ENCODE measurements at places on chromosomes 3 and 15. TPM values are rescaled to one million over a fixed set of nuclear protein-coding genes. Genes with fewer than 3 reads are reported as not detected.

Gene SLC9C1
- 0.72 TPM for total RNA-seq

Gene GOLGA6B
- not detected for total RNA-seq

Gene REC114
- not detected for total RNA-seq

Gene CPNE9
- not detected for total RNA-seq

Gene KNG1
- total RNA-seq, result 0.09 TPM

GRCh38 chr15:69668039-69668705, 215.6 kb downstream of the RPLP1 start:
- DNase-seq, result no peak

DNA sequence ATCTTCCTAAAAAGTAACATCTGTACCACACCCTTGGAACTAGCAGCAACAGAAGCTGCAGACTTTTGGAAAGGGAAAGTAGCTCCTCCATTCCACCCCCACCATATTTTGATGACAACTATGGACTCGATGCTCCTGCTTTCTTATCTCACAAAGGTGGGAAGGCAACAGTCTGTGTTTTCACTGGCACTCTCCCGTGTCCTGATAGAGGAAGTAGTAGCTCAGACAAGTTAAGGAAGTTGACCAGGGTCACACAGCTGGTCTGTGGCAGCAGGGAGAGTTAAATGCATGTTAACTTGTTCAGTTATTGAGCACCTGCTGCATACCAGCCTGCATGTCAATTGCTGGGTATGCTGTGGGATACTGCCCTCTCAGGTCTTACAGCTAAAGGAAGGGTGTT, 33.1 kb downstream of the BHLHE40 start:
- DNase-seq, result no peak

DNA sequence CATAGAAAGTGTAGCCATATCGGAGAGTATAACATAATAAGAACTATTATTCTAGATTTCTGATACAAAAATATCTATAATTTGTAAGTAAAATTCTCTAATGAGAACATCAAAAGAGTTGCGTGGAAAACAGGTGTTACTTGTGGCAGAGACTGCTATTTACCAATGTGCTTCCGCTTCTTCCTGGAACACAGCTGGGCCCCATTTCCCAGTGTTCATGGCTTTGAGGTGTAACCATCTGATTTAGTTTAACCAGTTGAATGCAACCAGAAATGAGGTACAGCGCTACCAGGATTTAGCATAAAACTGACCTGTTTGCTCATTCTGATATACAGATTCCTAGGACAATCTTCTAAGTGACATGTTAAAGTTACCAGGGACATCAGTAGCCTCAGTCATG, 1055.2 kb downstream of the IGSF11 start:
- no peak for DNase-seq

DNA sequence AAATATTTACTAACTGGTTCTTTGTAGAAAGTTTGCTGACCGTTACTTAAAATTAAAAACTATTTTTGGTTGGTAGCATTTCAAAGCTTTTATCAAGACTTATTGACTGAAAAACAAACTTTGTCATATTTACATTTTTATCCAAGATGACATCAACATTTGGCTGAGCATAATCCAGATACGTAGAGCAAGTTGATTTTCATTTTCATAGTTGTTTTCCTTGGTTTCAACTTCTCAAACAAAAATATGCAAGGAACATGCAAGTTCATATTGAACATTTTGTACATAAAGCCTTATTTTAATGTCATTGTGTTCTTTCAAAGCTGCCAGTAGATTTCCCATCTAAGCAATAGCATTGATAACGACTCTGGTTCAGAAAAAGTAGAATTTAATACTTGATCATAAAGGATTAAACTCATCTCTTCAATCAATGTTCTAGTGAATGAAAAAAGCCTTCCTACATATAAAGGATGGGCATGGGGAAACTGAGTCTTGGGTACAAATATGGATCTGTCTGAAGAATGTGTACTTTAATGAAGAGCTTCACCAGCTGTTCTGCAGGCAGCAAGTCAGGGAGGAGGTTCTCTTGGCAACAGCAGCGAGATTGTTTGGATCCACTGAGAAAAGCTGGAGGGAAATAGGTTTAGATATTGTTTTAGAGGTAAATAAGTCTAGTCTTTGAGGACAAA, 5.6 kb downstream of the RAB8B start:
- DNase-seq, result no peak

DNA sequence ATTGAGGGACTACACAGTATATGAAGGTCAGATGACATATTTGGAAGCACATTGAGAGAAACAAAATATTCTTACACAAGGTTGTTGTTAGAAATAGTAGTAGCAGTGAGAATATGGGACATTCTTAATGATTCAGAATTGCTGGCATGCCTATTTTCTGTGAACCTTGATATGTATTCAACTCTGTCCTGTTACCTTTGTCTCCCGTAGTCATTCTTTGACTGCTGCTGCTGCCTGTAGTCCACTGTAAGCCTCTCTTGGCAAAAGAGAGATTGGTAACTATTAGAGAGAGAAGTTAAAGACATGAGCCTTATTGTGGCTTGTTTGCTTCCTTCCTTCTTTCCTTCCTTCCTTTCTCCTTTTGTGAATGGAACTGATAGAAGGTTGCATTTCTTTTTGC, 64.5 kb downstream of the TCF12 start:
- DNase-seq, result no peak

DNA sequence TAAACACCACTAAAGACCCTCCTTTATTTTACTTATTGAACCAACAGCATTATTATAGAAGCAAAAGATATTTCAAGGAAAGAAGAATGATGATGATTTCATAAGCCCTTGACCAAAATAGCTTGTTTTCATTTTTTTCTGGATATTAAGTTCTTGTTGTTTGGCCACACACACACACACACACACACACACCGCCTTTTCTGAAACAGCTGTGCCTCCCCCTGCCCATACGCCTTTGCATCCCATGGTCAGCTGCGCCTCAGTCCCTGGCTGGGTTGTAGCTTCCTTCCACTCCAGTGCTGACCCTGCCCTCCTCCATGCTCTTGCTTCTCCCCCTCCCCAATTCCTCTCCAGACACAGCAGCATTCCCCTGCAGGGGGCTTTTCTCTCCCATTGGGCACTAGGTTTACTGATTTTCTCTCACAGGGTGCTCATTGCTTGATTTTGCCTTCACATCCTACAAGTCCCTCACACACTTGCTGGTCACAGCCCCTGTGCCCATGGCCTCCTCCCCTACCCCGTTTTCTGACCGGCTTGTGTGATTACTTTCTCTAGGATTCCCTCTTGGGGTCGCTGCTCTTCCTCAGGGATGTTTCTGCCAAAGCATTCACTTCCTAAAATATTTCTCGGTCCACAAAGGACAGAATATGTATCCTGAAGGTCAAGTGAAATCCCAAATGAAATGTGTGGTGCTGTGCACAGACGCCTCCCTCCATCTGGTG, 18.4 kb downstream of the MESP1 start:
- DNase-seq, result no peak

DNA sequence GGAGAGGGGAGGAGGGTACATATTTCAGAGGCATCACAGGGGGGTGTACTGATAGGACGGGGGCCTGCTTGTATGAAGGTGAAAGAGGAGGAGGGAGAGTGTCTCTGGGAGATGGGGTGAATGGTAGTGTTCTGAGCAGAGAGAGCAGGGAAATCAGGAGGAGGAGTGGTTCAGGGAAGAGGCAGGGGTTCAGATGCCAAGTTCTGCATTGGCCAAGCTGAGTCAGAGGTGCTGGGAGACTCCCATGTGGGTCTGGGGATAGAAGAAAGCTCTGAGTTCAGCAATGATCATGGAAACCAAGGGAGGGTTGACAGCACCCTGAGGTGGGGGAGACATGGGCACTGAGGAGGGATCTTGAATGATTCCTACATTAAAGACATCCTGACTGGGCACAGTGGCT, 3.0 kb downstream of the CYP8B1 start:
- no peak for DNase-seq

- no peak for DNase-seq
These were observed 148.6 kb downstream of the ANO10 start for GRCh38 chr3:43473244-43473643.

DNA sequence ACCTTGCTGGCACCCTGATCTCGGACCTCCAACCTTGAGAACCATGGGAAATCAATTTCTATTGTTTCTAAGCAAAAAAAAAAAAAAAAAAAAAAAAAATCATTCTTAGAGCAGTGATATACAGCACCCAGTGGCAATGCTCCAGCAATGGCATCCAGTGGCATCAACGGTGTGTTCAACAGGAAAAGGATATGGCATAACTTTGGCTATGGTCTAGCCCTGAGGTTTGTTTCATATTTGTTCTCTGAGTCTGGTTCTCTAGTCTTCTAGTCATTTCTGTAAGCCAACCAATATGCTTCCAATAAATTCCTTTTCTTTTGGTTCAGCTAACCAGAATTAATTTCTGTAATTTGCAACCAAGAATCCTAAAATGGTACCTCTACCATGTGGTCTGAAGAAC, 19.2 kb downstream of the DENND4A start:
- DNase-seq, result no peak
